ENCODE measurements at places on chromosomes 12 and 14.

DNA sequence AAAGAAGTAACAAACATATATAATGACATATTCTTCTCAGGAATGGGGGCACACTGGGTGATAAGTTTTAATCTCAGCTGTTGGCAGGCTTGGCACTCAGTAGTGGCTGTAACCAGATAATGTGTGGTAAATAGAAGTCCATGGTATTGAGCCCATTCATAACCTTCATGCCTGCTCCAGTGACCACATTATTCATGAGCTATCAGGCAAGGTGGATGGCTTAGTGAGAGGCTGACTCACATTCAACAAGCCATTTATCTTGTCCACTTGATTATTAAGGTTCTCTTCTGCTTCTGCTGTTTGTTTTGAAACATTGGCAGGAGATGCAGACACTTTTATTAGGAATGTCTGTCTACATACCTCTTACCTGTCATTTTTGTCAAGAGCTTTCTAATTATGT lies 950.4 kb upstream of the LRFN5 start:
- no peak for DNase-seq

DNA sequence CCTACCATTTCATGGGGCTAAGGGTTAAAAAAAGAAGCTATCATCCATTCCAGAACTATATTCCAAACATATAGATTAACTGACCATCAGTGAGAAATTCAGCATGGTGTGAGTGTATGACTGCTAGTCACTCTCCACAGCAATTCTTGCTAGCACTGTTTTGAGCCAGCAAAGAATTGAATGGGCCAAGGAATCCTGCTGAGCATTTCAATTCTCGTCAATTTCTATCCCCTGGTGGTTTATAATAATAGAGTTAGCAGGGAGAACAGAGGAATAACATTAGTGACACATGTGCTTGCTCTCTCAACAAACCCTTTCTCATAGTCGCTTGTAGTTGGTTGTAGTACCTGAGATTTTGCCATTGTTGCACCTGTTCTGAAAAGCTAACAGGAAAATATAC lies 7.2 kb downstream of the MBIP start:
- no peak for DNase-seq

GRCh38 chr14:96515731-96516130 lies 13.5 kb downstream of the PAPOLA start:
- DNase-seq: no peak

- DNase-seq: peak; percentile 13
Measured at GRCh38 chr12:68483592-68484383, 126.9 kb upstream of the RAP1B start.

GRCh38 chr12:20421421-20421820 lies 53.1 kb downstream of the PDE3A start:
- DNase-seq: no peak

DNA sequence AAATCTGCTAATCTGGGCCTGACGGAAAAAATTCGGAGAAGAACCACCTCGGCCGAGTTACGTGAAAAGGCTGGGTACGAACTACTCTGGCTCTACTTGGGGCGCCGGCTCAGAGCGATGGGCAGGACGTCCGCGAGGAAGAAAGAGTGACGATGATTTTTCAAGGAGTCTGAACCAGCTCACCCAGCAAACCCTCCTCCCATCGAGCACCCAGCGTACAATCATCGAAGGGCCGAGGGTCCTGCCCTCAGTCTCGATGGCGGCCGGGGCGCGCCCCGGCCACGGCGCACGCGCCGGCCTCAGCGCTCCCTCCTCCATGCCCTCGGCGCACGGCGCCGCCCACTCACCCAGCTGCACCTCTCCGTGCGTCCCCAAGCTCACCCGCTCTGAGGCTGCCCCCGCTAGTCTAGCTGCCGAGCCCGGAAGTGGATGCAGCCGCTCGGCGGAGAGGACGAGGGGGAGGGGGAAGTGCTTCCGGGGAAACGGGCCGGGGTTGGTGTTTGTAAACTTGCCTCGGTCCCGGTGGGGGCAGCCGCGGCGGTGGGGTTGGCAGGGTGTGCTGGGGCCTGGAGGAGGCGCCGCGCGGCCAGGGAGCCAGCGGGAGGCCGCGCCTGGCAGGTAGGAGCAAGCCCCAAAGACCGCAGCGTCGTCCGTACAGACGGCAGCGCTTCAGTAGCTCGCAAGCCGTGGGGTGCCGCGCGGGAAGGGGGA lies at the start of the genes CSAD and ZNF740:
Gene CSAD (minus strand): TSS at position 706 of the 711 bp plus-strand sequence. CDS start 7,455 bp downstream, outside the sequence.
Gene ZNF740 (plus strand): TSS at position 503 of the 711 bp plus-strand sequence. CDS start 1,262 bp downstream, outside the sequence.
- DNase-seq: peak; percentile 98

GRCh38 chr12:119692410-119692809 lies 24.5 kb downstream of the PRKAB1 start:
- no peak for DNase-seq

DNA sequence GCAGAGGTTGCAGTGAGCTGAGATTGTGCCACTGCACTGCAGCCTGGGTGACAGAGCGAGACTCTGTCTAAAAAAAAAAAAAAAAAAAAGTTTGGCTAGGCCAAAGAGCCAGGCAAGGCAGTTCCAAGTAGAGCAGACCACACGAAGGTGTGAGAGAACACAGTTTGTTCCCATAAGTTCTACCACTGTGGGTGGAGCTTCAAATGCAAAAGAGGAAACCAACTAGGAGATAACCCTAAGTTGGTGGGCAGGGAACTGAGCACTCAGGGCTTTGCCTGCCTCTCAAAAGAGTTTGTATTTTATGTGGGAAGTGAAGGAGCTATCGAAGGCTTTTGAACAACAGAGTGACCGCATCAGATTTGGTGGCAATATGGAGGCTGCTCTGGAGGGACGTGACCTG lies 15.1 kb downstream of the SOCS2 start:
- DNase-seq: no peak

GRCh38 chr12:84497819-84498218 lies 414.8 kb downstream of the SLC6A15 start:
- no peak for DNase-seq

- DNase-seq: no peak
Measured at GRCh38 chr14:91379579-91379932, 38.1 kb downstream of the CCDC88C start.

- DNase-seq: no peak
Measured at GRCh38 chr12:115975411-115975810, 302.1 kb downstream of the MED13L start.

GRCh38 chr14:85564841-85565527 lies 35.0 kb downstream of the FLRT2 start:
- DNase-seq: no peak
